ENCODE measurements at places on chromosomes 13 and 19. TPM values are rescaled to one million over a fixed set of nuclear protein-coding genes. Genes with fewer than 3 reads are reported as not detected.

DNA sequence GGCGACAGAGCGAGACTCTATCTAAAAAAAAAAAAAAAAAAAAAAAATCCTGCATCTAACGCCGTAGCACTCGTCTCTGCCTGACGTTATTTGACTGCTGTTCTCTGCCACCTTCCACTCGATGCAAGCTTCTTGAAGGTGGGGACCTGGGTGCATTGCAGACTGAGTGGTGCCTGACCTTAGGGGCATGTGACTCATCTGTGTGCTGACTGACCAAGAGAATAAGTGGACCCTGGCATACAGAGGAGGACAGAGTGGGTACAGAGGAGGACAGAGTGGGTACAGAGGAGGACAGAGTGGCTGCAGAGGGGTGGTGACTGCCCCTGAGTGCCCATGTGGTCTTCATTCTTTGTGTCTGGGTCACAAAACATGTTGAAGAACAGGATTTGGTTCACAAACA, 7.6 kb downstream of the WTIP start:
- H3K36me3 ChIP-seq, result no peaks in the 10 kb centered on the region
- H3K27me3 ChIP-seq, result no peaks in the 10 kb centered on the region

- no peak overlapping the region for H3K27ac ChIP-seq
- H3K4me3 ChIP-seq, result no peak overlapping the region
Measured at GRCh38 chr13:50708461-50708860, 135.0 kb downstream of the DLEU7 start.

DNA sequence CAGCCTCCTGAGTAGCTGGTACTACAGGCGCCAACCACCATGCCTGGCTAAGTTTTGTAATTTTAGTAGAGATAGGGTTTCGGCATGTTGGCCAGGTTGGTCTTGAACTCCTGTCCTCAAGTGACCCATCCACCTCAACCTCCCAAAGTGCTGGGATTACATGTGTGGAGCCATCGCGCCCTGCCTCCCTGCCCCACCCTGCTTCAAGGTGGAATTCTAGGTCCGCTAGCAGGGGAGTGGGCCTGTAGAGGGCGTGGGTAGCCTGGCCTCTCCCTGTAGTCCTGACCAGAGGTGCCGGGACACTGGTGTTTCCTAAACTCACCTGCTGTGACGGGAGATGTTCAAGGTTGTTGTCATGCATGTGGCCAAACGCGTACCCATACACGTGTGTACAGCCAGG, 398 bp downstream of the SLC25A41 start:
- no peaks in the 10 kb centered on the region for H3K36me3 ChIP-seq
- H3K4me1 ChIP-seq, result no peaks in the 10 kb centered on the region
- H3K4me3 ChIP-seq, result no peak overlapping the region
- no peak for DNase-seq
- no peaks in the 10 kb centered on the region for H3K27me3 ChIP-seq

GRCh38 chr13:31105020-31105795, 56.5 kb downstream of the HSPH1 start:
- no peaks in the 10 kb centered on the region for H3K4me1 ChIP-seq
- no peaks in the 10 kb centered on the region for H3K27me3 ChIP-seq
- no peak overlapping the region for H3K4me3 ChIP-seq
- no peak overlapping the region for H3K27ac ChIP-seq

GRCh38 chr13:40315416-40316064, 350.9 kb downstream of the FOXO1 start:
- no peak for DNase-seq
- H3K27me3 ChIP-seq, result no peaks in the 10 kb centered on the region
- H3K4me3 ChIP-seq, result no peak overlapping the region
- no peaks in the 10 kb centered on the region for H3K36me3 ChIP-seq
- H3K27ac ChIP-seq, result no peak overlapping the region

- no peak for DNase-seq
- H3K4me3 ChIP-seq, result no peak overlapping the region
- no peak overlapping the region for H3K27ac ChIP-seq
Measured at GRCh38 chr13:75226733-75227435, 255.1 kb downstream of the TBC1D4 start.

- no peak overlapping the region for H3K27ac ChIP-seq
- no peak for DNase-seq
- H3K4me3 ChIP-seq, result no peak overlapping the region
- no peaks in the 10 kb centered on the region for H3K27me3 ChIP-seq
- H3K4me1 ChIP-seq, result no peaks in the 10 kb centered on the region
Measured at GRCh38 chr13:111415246-111415645, 94.8 kb downstream of the TEX29 start.

DNA sequence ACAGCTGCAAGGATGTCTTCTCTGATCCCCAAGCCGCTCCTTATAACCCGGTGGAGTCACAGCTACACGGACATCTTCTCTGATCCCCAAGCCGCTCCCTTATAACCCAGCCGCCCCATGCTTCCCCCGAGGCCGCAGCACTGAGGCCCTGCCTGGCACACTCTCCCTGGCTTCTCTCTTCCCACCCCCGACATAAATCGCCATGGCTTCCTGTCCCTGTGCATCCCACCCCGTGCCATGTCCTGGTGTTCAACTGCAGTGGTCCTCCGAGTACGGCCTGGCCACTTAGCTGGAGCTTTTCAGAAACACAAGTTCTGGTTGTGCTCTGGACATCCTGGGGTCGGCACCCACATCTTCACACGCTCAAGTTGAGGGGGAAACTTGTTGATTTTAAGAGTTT, 60.4 kb downstream of the RASA3 start:
- DNase-seq, result no peak
- peaks cover 15% of the 10 kb centered on the region for H3K4me1 ChIP-seq
- H3K4me3 ChIP-seq, result no peak overlapping the region
- H3K27me3 ChIP-seq, result no peaks in the 10 kb centered on the region
- H3K27ac ChIP-seq, result no peak overlapping the region
- H3K36me3 ChIP-seq, result peaks cover 3% of the 10 kb centered on the region

GRCh38 chr19:2813235-2814160, 6.2 kb upstream of the ZNF554 start:
- H3K27ac ChIP-seq, result no peak overlapping the region
- no peaks in the 10 kb centered on the region for H3K4me1 ChIP-seq
- H3K4me3 ChIP-seq, result no peak overlapping the region

GRCh38 chr13:110758195-110758805, 44.8 kb downstream of the ING1 start:
- DNase-seq, result no peak
- H3K36me3 ChIP-seq, result no peaks in the 10 kb centered on the region
- H3K27ac ChIP-seq, result no peak overlapping the region
- no peaks in the 10 kb centered on the region for H3K27me3 ChIP-seq

RDH8 gene
- total RNA-seq, result not detected

ZNF175 gene
- 12.8 TPM for total RNA-seq

FGF22 gene
- total RNA-seq, result not detected

LIM2 gene
- not detected for total RNA-seq

TUBA3C gene
- total RNA-seq, result not detected

SLITRK5 gene
- not detected for total RNA-seq

MATK gene
- 1.6 TPM for total RNA-seq

All from GM12878 (cell line).